Stimulated activated CD8-positive, alpha-beta memory T cell treated with anti-CD3 and anti-CD28 coated beads, Interleukin-2, amount 100 ng/mL, for 1 hour (primary cell): ENCODE measurements at places on chromosomes 13 and 19.

DNA sequence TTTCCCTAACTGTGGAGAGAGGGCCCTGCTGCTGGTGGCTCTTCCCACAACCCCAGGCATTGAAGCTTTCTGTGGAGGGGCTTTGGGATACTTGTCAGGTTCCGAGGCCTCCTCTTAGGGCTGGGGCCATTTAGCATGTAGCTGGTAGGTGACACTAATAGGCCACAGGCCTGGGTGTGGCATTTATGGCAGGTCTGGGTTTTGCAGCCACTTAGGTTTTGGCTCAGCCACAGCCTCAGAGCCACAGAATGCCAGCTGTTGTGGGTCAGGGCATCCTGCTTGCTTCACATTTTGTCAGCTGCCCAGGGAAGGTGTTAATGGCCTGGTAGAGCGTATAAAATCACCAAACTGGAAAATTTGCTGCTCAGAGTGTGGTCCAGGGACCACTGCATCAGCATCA lies 15.7 kb downstream of the FAM124A start:
- DNase-seq, result no peak

DNA sequence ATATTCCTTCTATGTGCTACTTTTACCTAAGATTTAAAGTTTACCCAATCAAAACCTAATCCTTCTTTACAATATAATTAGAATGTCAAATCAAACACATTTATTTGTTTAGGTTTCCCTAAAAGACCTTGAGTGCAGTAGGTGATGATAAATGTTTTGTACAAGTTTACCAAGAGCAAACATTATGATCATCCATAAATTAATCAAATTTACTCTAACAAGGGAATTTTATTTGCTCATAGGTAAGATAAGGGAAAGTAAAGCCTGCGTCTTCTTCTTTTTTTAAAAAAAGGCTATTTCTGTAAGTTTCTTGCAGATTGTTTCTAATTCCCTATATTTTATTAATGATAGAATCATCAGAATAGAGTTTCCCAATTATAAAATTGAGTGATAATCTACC lies 48.0 kb upstream of the PCDH17 start:
- no peak for DNase-seq

DNA sequence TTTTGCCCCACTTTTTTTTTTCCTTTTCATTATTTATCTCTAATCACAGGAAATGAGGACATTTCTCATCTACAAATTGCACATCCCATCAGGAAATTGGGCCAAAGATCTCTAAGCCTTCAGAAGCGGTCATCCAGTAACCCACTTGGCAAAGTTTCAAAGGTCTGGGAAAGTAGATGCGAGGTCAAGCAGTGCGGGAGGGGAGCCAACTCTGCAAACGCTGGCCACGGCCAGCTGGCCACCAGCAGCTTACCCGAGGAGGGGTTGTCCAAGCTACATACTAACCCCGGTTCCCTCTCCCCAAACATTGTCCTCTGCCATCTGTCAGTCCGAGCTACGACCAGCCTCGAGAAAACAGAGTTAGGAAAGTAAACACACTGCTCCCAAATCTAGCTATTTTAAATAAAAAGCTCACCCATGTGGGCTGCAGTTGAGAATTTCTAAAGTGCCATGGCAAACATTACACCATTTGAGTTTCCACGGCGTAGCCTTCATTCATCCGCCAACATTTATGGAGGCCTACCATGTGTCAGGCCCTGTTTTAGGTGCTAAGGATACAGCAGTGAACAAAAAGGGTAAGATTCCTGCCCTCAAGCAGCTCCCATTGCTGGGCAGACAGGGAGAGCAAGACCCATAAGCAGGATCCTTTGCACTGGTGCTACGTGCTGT lies 11.5 kb downstream of the FFAR2 start:
- DNase-seq, result no peak

- DNase-seq, result no peak
These were observed 157.0 kb downstream of the PTPRS start for GRCh38 chr19:5183616-5184015.

- DNase-seq, result no peak
These were observed 2.9 kb downstream of the ZNF90 start for GRCh38 chr19:20080656-20081055.

GRCh38 chr19:56177564-56178243 lies 1.9 kb downstream of the GALP start:
- DNase-seq, result no peak

DNA sequence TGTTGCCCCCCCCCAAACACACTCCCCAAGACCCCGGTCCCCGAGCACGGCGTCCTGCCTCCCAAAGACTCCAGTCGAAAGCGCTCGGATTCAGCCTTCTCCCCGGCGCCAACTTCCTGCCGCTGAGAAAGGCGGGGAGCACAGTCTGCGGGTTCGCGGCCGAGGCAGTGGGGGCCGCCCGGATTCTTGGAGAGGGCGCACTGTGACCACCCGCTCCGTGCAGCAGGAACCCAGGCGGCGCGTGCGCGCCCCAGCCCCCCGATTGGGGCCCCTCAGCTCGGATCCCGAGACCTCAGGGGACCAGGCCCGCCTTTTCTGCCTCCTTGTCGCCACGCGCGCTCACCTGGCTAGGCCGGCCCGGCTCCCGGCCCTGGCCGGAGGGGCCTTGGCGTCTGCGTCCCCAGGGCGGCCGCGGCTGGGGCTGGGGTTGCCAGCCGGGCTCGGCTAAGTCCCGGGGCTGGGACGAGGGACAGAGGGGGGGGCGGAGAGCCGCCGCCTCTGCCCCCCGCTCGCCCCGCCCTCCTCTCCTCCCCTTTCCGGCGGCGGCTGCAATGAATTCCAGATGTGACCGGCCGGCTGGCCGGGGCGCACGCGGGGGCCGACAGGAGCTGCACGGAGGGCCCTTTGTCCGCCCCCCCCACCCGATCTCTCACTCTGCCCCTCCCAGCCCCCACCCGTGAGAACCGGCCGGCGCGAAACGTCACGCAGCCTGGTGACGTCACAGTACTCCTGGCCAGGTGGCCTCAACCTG lies at the start of gene S1PR2:
S1PR2 (minus strand) TSS at position 471 of the 751 bp plus-strand sequence. CDS start 6,426 bp downstream, outside the sequence.
- peak; percentile 31 for DNase-seq

- DNase-seq, result no peak
These were observed 5.6 kb downstream of the MICOS13 start for GRCh38 chr19:5674714-5675113.

DNA sequence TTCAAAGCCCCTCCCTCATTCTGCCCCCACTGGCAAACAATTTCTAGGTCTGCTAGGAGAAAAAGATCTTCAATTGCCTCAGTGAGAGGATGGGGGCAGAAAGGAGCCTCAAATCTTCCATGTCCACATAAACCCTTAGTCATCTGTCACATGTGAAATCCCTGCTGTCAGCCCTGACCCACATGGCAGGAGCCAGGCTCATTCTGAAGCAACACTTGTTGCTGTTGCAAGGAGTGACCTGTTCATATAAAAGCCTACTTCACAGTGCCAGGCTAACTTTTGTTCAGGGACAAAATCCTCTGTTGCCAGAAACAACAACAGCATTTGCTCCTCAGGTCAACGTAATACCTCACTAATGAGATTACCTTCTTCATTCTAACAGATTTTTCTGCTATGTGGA lies 70.5 kb downstream of the IRS2 start:
- DNase-seq, result no peak

DNA sequence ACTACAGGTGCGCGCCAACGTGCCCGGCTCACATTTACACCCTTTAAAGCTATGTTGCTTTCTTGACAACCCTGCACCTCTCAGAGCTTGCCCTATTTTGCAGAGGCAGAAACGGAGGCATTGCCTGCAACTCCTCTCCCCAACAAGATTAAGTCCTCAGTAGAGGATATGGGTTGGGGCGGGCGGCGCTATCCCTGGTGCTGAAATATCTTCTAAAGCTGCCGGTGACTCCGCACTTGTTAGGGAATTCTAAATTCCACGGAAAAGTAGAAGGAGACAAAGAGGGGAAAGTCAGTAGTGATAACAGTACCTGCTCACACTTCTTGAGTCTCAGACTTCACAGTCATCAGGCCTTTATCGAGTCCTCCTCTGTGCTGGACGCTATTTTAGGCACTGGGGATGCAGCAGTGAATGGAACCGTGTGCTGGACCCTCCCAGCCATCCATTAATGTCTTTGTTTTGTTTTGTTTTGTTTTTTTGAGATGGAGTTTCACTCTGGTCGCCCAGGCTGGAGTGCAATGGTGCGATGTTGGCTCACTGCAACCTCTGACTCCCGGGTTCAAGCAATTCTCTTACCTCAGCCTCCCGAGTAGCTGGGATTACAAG lies 18.0 kb downstream of the SLC5A5 start:
- no peak for DNase-seq

DNA sequence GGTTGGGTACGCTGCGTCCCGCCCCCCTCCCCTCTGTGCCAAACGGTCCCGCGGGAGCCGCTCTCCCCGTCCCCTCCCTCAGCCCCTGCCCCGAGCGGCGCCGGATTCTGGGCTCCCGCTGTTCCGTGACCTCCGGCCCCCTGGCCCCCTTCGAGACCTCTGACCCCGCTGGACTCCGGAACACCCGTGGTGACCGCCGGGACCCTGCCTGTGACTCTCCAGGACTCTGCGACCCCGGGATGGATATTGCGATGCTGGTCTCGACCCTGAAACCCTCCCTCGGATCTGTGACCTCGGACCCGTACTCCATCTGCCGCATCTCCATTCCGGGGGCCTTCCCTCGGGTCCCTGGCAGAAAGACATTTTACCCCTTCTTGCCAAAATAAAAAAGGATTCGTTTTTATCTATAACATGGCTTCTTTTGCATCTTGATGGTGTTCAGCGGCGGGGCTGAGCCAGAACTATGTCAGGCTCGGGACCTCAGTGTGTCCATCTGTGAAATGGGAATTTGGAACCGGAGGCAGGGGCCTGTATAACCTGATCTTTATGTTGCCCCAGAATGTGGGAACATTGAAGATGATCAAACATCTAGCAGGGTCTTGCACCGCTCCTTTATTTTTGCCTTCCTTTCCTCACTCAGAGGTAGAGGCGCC lies 654 bp upstream of the MEGF8 start:
- DNase-seq, result no peak

DNA sequence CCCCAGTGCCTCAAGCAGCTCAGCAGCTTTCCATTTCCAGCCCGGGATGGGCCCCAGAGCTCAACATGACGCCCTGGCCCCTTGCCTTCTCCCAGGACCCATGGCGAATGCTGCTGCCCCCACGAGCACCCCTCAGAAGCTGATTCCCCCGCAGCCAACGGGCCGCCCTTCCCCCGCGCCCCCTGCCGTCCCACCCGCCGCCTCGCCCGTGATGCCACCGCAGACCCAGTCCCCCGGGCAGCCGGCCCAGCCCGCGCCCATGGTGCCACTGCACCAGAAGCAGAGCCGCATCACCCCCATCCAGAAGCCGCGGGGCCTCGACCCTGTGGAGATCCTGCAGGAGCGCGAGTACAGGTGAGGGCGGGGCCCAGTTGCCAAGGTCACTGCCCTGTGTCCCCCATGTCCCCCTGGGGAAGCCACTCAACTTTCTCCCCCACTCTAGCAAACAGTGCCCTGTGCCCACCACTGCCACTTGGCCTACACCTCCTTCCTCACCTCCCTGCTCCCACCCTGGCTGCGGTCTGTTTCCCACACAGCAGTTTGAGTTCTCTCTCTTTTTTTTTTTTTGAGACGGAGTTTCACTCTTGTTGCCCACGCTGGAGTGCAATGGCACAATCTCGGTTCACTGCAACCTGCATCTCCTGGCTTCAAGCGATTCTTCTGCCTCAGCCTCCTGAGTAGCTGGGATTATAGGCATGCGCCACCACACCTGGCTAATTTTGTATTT lies 26.9 kb downstream of the SMARCA4 start:
- DNase-seq, result no peak

- DNase-seq, result no peak
These were observed 1541.1 kb downstream of the UQCRFS1 start for GRCh38 chr19:27671876-27672275.

DNA sequence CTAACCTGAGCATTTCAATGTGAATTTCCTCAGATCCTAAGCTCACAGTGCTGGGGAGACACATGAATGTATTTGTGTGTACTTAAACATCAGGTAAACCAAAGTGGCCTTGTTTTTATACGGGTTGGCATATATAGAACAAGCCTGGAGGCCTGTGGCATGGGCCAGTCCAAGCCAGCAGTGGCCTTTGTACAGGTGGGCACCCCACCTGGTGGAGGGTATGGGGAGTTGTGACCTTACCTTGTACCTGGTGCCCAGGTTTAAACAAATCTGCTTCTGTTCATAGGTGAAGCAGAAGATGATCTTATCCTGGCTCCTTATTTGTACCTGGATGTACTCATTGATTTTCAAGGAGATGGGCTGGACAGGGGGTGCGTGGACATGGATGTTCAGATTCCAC lies 71.0 kb downstream of the ERICH6B start:
- DNase-seq, result no peak

GRCh38 chr19:16375936-16376185 lies 51.2 kb downstream of the KLF2 start:
- no peak for DNase-seq

DNA sequence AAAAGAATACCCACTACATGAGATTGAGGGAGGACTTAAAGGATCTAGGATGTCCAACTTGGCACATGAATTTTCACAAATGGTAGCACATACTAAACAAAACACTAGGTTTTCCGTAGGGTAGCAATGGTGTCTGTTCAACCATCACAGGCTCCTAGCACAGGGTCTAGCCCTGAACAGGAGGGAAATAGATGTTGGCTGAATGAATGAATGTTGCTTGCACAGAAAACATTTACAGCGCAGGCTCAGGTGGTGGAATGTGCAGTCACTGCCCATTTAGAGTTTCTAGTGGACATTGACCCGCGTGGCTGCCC lies 1.9 kb upstream of the MYCBP2 start:
- no peak for DNase-seq

DNA sequence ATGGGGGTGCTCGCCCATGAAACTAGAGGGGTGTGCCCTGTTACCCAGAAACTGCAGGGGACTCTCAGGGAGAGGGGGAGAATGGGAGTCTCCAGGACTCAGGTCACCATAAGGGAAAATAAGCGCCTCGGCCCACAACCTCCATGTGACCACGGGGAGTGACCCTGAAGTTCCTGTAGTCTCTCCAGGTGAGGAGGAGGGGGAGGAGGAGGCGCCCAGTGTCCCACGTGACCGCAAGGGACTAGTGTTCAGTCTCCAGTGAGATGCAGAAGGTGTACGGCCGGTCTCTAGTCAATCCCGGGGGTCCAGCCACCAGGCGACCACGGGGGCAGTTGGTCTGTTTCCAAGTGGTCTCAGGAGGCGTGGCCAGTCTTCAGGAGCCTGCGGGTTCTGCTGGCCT lies 16.0 kb downstream of the TM6SF2 start:
- no peak for DNase-seq

DNA sequence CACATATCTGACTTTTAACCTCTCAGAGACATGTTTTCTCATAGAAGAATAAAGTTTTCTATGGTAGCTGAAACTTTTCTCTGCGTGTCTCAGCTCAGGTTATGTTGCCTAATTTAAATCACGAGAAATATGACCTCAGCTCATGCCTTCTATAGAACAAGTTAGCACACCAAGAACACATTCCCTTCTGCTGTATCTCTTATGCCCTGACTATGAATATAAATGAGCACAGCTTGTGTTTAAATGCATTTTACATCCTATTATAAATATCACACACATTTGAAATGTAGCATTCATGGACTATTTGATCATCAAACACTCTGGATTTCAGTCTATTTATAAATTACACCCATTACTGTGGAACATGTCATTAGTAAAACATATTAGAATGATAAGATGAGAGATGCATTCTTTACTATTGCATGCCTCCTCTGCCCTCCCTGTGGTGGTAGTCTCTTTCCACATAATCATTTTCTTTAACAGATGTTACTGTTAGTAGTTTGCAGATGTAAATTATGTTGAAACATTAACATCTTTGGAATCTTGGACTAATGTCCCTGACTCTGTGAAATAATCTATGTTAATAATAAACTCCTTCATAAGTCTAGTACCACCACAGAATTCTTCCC lies 2044.9 kb upstream of the PCDH20 start:
- DNase-seq, result no peak
